ENCODE measurements at places on chromosomes 7 and 10.

DNA sequence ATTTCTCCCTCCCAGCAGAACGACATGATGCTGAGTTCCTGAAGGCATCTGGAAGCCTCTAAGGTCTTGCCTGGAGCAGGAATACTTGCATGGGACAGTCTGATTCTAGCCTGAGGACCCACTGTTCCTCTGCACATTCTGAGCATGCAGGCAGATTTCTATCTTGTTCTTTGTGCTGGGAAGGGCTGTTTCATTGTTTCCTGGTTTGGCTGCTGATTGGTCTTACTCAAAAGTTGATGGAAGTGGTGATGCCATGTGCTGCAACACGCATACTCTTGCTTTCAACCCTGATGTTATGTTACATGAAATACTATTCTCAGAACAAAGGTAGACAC, 307.0 kb downstream of the GATA3 start:
- no peak for DNase-seq

DNA sequence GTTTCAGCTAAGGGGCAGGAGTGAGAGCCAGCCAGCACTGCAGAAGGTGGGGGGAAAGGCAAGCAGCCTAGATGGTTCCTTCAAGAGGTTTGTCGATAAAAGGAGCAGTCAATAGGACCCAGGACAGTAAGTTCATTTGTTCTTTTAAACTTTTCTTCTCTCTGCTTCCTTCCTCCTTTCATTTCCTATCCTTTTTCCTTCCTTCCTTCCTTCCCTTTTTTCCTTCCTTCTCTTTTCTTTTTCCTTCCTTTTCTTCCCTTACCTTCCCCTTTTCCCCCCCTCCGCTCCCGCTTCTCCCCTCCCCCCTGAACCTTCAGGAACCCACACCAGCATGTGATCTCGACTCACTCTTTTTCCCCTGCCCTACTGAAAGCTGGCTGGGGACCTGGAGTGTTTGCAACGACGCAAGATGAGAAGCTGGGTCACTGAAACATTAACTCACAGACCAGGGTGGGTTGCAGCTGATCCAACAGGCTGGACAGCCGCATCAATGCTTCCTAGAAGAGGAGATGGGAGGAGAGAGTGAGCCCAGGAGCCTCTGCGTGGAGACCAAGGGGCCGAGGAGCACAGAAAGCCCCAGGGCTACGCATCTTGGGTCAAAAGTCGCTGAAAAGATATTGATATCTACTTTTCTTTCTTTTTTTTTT, 103.4 kb upstream of the SDK1 start:
- no peak for DNase-seq

DNA sequence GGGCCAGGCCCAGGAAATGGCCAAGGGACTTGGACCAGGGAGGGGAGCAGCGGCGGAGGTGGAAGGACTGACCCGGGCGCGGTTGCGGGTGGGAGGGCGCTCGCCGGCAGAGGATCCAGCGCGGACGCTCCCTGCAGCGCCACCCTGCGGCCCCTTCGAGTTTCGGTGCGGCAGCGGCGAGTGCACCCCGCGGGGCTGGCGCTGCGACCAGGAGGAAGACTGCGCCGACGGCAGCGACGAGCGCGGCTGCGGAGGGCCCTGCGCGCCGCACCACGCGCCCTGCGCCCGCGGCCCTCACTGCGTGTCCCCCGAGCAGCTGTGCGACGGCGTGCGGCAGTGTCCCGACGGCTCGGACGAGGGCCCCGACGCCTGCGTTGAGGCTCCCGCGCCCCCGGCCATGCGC, 16.8 kb upstream of the ZNF467 start:
- no peak for DNase-seq

DNA sequence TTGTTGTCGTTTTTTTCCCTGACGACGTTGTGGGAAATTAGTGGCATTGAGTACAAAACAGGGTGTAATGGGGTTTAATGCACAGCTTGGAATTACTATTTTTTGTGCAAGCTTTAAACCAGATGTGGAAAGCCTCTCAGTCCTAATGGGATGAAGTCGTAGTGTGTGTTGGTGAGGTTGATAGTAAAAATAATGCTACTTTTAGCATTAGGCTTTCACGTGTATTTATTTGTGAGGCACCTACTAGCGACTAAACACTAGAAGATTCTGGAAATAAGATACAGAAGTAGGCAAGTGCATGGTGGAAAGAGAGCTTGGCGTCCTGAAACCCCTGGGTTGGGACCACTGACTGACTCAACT, 588 bp upstream of the ORC5 start:
- DNase-seq, result no peak

- no peak for DNase-seq
Observed at GRCh38 chr10:107544706-107545520, 380.4 kb upstream of the SORCS1 start.

- no peak for DNase-seq
Observed at GRCh38 chr10:17003151-17003550, 126.5 kb downstream of the CUBN start.

DNA sequence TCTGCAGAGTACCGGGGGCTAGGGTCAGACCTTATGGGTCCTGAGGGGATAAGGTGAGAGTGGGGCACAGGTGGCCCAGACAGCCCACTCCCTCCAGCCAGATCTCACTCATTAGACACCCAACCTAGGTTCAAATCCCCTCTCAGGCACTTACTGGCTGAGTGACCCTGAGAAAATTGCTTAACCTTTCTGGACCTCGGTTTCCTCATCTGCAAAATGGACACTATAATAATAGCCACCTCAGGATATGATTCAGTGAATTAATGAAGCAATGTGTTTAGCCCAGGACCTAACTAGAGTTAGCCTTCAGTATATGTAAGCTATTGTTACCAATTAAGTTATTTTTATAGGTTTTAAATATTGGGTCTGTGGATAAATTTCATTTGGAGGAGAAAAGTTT, 122.6 kb downstream of the RGS10 start:
- DNase-seq, result no peak

DNA sequence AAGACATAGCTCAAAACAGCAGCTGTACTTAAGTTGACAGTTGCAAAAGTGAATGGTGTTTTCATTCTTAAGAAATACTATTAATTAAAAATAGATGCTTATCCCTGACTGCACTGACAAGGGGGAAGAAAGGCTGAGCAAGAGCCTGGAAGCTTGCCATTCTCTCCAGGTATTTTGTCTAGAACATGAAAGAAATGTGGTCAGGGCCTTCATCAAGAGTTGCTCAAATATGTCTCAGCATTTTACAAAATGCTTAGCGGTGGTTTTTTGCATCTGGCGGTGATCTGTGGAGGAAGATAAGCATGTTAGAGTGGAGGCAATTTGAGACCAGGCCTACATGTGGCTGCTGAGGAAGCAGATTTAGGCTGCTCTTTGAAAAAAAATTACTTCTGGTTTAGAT, 46.4 kb upstream of the CC2D2B start:
- no peak for DNase-seq

DNA sequence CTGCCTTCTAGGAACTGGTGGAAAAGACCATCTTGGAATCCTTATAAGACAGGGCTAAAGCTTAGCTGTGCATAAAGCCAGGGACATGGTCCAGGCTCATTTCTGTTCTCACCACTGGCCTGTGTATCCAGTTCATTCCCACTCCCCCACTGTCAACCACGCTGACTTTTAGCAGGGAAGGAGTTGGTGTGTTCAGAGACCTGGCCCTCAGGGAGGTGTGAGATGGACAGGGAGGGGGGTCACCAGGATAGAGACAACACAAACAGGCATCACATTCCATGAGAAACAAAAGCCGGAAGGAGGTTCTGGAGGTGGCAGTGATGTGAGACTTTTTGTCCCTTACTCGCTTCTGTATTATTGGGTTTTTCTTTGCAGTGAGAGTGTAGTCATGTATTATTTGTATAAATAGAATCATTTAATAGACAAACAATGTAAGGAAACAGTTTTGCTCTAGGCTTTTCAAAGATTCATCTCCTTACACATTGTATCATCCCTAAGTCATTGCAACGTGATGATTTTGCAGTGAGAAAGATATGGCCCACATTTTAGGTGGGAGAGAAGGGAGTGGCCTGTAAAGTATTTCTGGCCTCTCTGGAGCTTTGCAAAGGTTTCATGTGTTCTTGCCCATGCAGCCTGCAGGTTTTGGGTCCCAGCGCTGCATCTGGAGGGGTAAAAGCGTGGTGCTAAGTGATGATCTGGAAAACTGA, 52.0 kb downstream of the EEPD1 start:
- DNase-seq, result no peak

DNA sequence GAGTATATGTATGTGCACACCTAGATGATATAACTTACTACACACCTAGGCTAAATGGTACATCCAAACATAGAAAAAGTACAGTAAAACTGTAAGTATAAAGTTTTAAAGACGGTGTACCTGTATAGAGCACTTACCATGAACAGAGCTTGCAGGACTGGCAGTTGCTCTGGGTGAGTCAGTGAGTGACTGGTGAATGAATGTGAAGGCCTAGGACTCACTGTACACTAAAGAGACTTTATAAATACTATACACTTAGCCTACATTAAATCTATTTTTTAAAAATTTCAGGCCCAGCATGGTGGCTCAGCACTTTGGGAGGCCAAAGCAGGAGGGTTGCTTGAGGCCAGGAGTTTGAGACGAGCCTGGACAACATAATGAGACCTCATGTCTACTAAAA, 195.3 kb downstream of the FZD1 start:
- no peak for DNase-seq

DNA sequence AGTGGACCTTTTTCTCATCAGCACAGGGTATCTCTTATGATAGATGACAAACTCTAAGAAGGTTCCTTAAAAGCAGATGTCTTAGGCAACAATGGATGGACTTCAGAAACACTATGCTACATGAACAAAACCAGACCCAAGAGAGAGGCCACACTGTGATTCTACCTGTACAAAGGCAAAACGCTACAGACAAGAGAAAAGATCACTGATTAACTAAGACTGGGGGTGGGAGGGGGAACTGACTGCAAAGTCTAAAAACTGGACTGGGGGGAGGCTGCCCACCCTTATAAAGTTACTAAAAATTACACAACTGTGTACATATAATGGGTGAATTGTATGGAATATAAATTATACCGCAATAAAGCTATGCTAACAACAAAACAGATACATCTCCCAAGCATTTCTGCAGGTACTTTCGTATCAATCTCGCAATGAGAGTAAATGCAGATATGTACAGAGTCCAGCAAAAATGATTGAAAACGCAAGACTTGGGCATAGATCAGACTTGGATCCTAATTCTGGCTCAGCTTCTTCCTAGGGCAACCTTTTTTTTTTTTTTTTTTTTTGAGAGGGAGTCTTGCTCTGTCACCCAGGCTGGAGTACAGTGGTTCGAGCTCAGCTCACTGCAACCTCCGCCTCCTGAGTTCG, 179.7 kb downstream of the FAM107B start:
- no peak for DNase-seq

GRCh38 chr7:157508477-157508881, 171.7 kb downstream of the DNAJB6 start:
- no peak for DNase-seq

GRCh38 chr10:114172776-114173602, 1.0 kb downstream of the CCDC186 start:
- no peak for DNase-seq

- no peak for DNase-seq
Observed at GRCh38 chr10:63236113-63236935, 103.2 kb downstream of the NRBF2 start.

- no peak for DNase-seq
Observed at GRCh38 chr10:132844069-132844809, 58.3 kb upstream of the NKX6-2 start.

DNA sequence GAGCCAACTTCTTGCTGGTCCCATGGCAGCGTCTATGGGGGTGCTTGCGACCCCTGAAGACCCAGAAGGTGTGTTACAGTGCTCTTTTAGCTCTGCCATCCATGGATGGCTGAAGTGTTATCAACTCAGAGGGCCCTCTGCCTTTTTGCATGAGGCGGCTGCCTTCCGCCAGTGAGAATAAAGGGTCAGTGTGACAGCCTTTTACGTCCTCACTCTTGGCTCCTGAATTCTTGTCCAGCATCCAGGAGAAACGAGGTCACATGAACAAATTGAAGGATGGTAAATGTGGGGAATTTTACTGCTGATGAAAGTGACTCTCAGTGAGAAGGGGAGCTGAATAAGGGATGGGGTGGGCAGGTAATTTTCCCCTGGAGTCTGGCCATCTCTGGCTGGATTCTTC, 24.1 kb downstream of the SSMEM1 start:
- no peak for DNase-seq

DNA sequence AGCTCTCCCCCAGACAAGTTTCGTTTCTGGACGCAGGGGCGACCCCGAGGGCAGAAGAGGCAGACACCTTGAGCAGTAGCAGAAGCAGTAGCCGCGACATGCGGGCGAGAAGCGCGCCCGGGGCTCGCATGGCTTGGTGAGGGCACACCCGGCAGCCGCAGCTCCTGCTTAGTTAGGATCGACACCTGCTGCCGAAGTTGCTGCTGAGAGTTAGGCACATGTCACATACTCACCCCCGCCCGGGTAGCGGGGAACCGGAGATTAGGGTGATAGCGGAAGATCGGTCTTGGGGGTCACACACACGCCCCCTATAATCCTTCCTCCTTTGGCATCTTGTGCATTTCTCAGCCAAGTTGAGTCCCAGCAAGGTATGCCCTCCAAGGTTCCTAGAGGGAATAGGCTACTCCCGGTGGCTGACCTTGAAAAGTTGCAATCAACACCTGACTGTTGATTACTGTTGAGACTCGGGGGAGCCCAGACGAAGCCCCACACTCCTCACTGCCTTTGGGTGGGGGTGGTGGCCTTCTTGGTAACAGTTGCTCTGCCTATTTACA, 668 bp downstream of the GPR37 start:
- no peak for DNase-seq

DNA sequence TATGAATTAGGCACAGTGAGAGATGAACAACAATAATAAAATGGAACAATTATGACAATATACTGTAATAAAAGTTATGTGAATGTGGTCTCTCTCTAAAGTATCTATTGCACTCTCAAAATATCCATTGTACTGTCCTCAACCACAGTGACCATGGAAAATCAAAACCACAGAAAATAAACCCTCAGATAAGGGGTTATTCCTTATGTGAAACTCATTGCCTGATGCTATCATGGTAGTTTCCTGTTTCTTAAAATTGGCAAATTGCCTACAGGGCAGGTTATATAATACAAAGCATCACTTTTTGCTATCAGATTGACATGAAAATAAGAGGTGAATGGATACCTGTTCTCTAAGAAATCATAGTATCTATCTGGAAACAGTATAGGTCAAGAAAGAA, 3.8 kb downstream of the MCM10 start:
- no peak for DNase-seq

GRCh38 chr10:88278912-88279311, 304.2 kb downstream of the RNLS start:
- no peak for DNase-seq

- no peak for DNase-seq
Observed at GRCh38 chr10:8100366-8100765, 45.9 kb downstream of the GATA3 start.

- no peak for DNase-seq
Observed at GRCh38 chr7:70766109-70766508, 365.8 kb upstream of the GALNT17 start.

GRCh38 chr10:113056441-113057021, 106.5 kb downstream of the TCF7L2 start:
- no peak for DNase-seq
